Spinal cord (tissue), 10 donors: ENCODE measurements at places on chromosomes 1 and 21.

- H3K4me3 ChIP-seq = no peak overlapping the region
- peaks cover 37% of the 10 kb centered on the region for H3K4me1 ChIP-seq
- peaks cover 52% of the 10 kb centered on the region for H3K36me3 ChIP-seq
- DNase-seq = peak; percentile 52
- H3K27ac ChIP-seq = no peak overlapping the region
These were observed 52.0 kb downstream of the SLC9A1 start for GRCh38 chr1:27102707-27103468.

DNA sequence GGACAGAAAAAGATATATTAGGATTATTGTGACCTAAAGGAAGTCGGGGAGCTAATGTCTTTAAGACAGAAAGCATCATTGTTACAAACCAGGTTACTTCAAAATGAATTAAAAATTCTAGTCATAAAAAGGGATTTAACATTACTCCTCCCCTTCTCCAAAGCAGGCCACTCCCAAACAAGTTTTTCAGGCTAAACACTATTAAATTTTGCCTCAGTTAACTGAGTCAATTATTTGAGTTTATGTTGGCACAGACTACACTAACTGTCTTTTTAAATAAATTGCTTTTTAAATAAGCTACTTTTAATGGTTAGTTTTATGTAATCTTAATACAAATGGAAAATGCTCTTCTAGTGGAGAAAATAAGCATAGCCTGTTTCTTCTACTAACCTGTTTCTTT lies 395.0 kb upstream of the DUSP10 start:
- no peak for DNase-seq
- no peaks in the 10 kb centered on the region for H3K36me3 ChIP-seq
- no peaks in the 10 kb centered on the region for H3K4me1 ChIP-seq
- no peak overlapping the region for H3K4me3 ChIP-seq
- H3K27me3 ChIP-seq = no peaks in the 10 kb centered on the region

GRCh38 chr1:187013582-187014200 lies 184.9 kb downstream of the PLA2G4A start:
- DNase-seq = no peak
- H3K27me3 ChIP-seq = no peaks in the 10 kb centered on the region
- no peak overlapping the region for H3K4me3 ChIP-seq
- no peak overlapping the region for H3K27ac ChIP-seq
- no peaks in the 10 kb centered on the region for H3K36me3 ChIP-seq

- peaks cover 13% of the 10 kb centered on the region for H3K27me3 ChIP-seq
- H3K4me1 ChIP-seq = peaks cover 13% of the 10 kb centered on the region
- H3K27ac ChIP-seq = no peak overlapping the region
- H3K36me3 ChIP-seq = no peaks in the 10 kb centered on the region
- peak; percentile 22 for DNase-seq
These were observed 11.8 kb downstream of the NHLH2 start for GRCh38 chr1:115829023-115829674.

DNA sequence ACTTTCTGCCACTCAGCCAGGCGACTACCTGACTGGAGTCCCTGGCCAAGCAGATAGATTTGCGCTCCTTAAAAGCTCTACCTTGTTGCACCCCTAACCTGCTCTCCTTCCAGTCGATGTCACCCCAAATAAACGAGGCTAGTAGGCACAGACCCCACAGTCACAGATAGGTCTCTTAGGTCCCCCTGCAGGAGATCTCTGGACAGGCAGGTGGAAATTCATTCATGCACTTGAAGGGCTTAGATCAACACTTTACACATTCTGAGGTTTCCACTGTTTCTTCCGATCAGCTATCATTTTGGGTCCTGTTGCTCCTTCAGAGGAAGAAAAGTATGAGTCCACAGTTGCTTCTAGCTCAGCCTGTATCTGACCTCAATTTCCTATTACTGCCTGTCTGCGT lies 272.6 kb upstream of the FMN2 start:
- peaks cover 10% of the 10 kb centered on the region for H3K4me1 ChIP-seq
- H3K27me3 ChIP-seq = no peaks in the 10 kb centered on the region
- H3K4me3 ChIP-seq = no peak overlapping the region
- no peak for DNase-seq
- H3K36me3 ChIP-seq = no peaks in the 10 kb centered on the region

GRCh38 chr1:18175530-18176377 lies 68.2 kb downstream of the IGSF21 start:
- H3K27me3 ChIP-seq = no peaks in the 10 kb centered on the region
- H3K4me1 ChIP-seq = peaks cover 13% of the 10 kb centered on the region
- H3K27ac ChIP-seq = no peak overlapping the region
- no peak overlapping the region for H3K4me3 ChIP-seq

- H3K4me1 ChIP-seq = no peaks in the 10 kb centered on the region
- no peak overlapping the region for H3K27ac ChIP-seq
- no peak overlapping the region for H3K4me3 ChIP-seq
These were observed 32.0 kb downstream of the RPS6KC1 start for GRCh38 chr1:213083112-213083445.
